ENCODE measurements at places on chromosomes 3 and 15.

- no peak for DNase-seq
These were observed 65.4 kb downstream of the C3orf70 start for GRCh38 chr3:185087419-185087818.

GRCh38 chr15:25133804-25134203 lies 179.0 kb downstream of the SNRPN start:
- DNase-seq, result no peak

DNA sequence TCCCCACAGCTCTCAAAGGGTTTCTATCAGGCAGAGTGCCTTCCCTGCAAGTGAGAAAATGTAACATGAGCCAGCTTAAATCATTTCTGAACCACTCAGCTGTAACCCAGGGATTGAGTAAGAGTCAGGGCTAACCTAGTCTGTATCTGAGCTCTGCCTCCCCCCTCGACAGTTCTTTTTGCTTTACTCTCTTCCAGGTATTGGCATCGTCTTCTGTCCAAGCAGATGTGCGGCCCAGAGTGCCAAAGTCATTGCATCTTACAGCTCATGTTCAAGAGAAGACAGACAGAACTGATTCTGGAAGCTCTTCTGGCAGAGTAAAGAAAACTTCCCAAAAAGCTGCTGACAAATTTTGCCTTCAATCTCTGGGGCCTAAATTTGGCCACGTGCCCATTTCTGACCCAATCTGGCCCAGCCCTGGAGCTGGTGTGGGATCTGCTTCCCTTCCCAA lies 74.8 kb downstream of the ABHD5 start:
- DNase-seq, result no peak

- no peak for DNase-seq
These were observed 201.1 kb downstream of the MAGI1 start for GRCh38 chr3:65837604-65838003.

DNA sequence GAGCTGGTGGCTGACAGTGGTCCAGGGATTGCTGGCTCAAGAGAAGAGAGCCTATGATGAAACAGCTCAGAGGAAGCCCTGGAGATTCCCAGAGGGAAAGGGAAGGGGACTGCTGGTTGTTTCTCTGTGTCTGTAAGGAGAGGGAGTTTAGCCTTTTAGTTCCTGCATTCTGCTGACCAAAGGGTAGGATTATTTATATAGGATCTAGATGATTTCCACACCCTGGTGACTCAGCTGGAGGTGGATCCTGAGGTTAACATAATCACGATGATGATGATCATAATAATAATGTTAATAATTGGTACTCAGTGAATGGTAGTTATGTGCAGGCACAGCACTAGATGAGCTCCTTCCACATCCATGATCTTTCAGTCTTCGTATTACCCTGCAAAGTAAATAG lies 144.9 kb downstream of the EPHB1 start:
- no peak for DNase-seq

DNA sequence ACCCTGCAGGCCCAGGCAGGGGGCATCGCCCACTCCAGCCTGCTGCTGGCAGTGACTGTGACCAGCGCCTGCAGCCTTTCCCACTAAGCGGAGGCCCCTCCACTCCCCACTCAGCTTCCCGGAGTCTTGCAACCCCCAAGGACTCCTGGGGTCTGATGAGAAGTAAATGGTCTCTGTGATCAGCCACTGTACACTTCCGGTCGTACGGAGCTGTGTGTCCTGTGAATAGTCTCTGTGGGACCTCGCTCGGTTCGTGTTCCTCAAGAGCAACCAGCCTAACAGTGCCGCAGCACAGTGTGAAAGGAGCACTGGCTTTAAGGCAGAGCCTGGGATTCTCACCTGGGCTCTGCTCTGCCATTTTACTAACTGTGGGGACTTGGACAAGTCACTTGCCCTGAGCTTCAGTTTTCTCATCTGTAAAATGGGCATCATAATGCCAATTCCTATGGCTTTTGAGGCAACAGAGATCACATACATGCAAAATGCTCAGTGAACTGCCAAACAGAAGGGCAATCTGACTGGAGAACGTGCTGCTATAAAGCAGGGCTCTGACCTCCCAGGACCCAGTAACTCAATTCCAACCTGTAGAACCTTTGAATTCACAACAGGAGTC lies 26.7 kb downstream of the TMEM43 start:
- no peak for DNase-seq

DNA sequence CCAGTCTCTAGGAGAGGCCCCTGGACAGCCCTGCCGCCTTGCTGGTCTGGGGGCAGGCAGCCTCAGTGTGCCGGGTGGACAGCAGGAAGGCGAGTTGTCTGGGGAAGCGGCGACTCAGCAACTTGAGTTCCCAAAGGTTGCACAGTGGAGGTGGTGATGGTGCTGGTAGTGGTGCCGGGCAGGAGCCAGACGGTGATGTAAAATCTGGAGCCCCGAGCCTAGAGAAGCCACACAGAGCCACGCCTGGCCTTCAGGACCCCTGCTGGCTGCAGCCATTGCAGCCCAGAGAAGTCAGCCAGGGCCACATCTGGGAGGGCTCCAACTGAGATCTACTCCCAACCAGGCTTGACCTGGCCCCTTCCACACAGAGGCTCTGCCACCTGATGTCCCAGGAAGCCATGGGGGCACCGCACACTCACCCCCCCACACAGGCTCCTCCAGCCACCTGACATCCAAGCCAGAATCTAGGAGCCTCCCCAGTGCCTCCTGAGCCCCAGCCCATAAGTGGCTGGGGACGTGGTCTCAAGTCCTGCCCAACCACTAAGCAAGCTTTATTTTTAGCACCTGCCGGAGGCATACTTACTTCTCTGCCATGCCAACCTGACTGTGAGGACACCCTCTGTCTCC lies 8.8 kb downstream of the C3orf22 start:
- DNase-seq, result no peak

DNA sequence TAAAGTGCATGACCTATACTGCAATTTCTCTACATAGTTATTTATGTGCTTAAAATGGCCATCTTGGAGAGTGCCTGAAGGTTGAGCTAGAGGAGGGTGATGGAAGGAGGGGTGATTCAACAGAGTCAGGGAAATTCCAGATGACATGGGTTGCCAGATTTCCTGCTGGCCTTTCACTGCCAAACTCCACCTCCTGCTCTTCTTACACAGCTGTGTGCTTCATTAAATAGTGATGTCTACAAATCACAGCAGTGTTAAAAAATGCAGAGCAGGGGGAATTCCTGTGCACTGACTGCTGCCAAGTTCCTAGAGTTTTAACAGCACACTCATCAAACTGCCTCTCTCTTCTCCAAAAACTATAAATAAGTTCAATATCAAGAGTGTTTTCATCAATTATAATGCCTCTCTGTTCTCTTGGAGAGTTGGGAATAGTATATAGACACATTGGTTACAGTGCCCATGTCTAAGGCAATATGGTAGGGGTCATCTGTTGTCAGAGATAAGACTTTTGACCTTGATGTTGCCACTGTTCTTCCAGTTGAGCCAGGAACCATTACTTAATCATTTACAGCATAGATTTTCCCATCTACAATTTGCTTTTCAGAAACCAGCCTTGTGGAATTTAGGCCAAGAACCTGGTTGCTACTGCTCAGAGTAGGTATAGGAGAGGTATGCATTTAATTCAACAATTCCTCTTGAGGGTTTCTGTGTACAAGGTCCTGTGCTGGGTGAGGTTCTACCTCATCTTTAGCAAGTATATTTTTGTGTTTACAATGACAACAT lies 79.6 kb downstream of the TP63 start:
- DNase-seq, result no peak

DNA sequence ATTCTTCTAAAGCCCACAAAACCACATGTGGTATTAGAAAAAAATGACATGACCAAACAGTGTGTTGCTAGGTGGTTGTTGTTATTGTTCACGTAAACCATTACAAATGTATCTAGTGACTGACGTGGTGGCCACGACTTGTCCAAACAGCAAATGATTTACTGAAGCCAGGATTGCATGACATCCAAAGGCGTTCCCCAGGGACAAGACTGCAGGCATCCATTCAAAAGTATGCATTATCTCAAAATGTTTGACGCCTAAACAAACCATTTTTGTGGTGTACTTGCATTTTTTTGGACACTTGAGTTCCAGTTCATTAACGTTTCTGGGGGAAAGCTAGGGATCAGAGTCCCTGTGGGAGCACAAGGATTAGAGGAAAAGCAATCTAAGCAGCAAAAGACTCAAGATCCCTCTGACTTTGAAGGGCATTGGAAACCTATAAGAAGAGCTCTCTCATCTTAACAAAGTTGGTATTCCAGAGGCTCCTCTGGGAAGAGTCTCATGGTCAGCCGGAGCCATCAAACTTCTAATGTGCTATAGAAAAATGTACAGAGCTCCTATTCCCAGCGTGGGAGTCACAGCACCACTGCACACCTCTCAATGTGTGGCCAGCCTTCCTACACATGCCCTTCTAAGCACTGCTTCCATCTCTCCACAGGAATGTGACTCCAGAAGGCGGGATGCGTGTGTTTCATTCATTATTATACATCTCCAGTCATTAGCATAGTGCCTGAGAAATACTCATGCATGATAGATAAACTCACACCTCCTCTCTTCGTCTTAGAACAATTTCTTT lies 62.9 kb downstream of the FBN1 start:
- no peak for DNase-seq

DNA sequence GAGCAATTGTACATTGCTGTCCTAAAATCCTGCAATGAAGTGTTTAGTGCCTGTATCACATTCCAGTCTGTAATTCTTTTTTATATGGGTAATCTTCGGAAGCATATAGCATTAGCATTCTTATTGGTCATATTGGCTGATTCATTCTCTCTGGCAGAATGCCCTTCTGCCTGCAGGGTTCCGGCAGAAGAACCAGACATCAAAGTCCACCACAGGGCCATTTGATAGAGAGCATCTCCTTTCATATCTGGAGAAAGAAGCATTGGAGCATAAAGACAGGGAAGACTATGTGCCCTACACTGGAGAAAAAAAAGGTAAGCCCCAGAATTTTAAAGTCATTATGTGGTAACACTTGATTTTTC lies 39.6 kb downstream of the TMOD3 start:
- DNase-seq, result no peak

GRCh38 chr15:40092256-40092978 lies 16.3 kb downstream of the BMF start:
- no peak for DNase-seq

GRCh38 chr15:88658972-88659931 lies 20.4 kb downstream of the ISG20 start:
- no peak for DNase-seq

DNA sequence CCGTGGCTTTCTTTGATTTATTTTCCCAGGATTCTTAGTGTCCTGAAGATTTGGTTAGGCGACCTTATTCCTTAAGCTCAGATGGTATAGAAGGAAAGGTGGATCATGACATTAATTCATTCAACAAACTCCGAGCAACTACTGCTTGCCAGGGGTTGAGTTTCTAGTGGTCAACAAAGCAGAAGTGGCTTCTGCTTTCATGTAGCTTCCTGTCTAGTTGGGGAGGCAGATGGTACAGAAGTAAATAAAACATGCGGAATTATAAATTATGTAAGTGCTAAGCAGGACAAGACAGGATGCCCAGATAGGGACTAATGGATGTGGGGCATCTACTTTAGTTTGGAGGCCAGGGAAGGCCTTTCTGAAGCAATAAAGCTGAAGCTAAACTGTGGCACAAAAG lies 15.6 kb downstream of the EEFSEC start:
- DNase-seq, result no peak

- no peak for DNase-seq
These were observed 515.0 kb downstream of the PYDC2 start for GRCh38 chr3:191975936-191976335.

- DNase-seq, result no peak
These were observed 16.6 kb downstream of the SPCS1 start for GRCh38 chr3:52722491-52722890.

GRCh38 chr3:63774781-63775180 lies 44.3 kb upstream of the C3orf49 start:
- no peak for DNase-seq
